ENCODE measurements at places on chromosomes 12 and 14.

DNA sequence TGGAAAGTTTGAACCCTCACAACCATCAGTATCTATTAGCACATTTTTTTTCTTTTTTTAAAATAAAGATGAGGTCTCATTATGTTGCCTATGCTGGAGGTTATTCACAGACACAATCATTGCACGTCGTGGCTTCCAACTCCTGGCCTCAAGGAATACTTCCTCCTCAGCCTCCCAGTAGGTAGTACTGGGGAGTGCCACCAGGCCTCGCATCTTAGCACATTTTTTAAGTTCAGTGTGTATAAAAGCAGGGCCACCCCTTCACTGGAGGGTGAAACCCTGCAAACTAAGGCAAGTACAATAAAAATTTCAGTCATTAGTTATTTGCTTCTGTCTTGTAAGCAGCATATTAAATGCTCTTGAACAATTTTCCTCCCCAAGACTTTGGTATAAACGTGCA is 114.2 kb upstream of the SINHCAF start:
- no peak for DNase-seq

- peak; percentile 22 for DNase-seq
Measured at GRCh38 chr14:52277552-52277951, 10.1 kb downstream of the PTGDR start.

- DNase-seq = no peak
Measured at GRCh38 chr12:60535363-60535762, 939.5 kb downstream of the SLC16A7 start.

DNA sequence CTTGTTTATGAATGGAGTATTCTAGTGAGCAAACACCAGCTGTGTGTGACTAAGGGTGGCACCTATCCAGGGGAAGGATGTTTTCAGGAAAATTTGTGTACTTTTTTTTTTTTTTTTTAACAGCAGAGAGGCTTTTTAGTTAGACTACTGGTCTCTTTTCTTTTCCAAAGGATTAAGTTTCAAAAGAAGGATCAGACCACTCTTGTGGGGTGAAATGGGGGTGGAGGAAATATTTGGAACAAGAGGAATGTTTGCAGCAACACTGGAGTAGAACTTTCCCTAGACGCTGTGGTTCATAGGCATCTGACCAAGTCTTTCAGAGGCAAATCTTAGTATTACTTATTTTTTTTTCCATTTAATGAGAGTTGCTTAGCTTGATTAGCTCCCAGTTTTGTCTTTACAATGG is 21.1 kb downstream of the NUBPL start:
- DNase-seq = no peak

- DNase-seq = no peak
Measured at GRCh38 chr12:153080-153746, 60.7 kb downstream of the SLC6A12 start.

- DNase-seq = no peak
Measured at GRCh38 chr12:66242311-66242710, 53.3 kb downstream of the IRAK3 start.

DNA sequence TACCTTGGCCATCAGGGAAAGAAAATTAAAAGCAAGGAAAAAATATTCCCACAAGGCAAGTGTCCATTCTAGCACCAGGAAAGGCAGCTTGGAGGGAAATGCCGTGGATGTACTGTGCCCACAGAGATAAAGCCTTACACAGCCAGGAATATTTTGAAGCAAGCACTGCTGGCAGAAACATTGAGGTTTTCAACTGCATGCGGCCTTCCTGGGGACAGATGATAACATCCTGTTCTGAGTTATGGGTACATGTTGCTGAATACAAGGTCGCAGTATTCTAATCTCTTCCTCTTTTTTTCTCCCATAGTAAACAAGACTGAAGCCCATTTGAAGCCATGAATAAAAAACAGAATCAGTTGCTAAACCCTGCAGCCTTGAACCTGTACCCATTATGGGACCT is 197.1 kb downstream of the BTG1 start:
- no peak for DNase-seq

- DNase-seq = no peak
Measured at GRCh38 chr12:128047266-128048060, 219.5 kb upstream of the TMEM132C start.

- DNase-seq = no peak
Measured at GRCh38 chr14:102779084-102779462, 1.8 kb downstream of the TRAF3 start.

DNA sequence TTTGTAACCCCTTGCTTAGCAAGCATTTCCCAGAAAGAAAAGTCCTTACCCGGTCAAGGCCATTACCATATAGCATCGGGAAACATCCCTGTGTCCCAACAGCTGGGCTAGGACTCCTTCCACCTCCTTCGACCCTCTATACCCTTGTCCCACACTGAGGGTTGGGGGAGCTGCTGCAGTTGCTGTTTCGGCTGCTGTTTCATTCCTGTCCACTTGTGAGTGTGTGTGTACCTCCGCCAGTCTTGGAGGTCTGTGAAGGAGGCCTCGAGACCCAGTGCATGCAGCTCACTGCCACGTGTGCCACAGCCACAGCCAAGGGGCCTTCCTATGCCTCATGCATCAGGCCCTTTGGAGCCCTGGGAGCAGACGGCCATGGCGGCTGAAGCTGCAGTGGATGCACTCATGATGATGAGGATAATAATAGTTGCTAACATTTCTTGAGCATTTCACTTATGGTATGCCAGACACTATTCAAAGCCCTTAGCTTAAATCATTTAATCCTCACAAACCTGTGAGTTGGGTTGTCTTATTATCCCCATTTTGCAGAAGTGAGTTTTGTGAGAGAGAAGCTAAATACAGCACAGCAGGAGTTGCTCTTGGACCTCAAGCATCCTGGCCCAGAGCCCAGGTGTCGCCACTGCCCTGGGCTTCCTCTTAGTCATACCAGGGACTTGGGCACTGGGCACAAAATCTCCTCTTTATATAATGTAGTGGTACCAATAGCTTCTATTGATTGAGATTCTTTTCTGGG is 156.5 kb downstream of the PRKCH start:
- no peak for DNase-seq

GRCh38 chr14:59161561-59162175 is 26.8 kb upstream of the DAAM1 start:
- no peak for DNase-seq

GRCh38 chr12:19938031-19938430 is 430.3 kb upstream of the PDE3A start:
- DNase-seq = no peak

GRCh38 chr14:61696753-61697318 is 1.5 kb downstream of the HIF1A start:
- no peak for DNase-seq

- no peak for DNase-seq
Measured at GRCh38 chr14:72492196-72492595, 401.7 kb downstream of the DPF3 start.

GRCh38 chr14:68366656-68367055 is 426.2 kb downstream of the ZFP36L1 start:
- no peak for DNase-seq

DNA sequence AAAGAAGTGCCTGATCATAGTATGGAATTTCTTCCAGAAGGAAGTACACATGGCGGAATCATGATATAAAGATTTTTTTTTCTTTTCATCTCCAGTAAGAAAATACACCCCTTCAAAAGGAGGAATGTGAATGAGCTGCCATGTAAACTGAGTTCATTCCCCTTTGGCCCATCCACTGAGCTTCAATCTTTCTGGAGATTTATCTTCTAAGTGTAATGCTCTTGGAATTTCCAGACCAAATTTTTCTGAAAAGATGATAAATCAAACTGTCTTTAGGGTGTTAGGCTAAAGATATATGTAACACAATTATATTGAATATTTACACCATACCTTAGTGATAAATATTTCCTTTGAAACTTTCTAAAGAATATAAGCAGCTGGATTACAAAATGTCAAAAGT is 5.2 kb downstream of the DCN start:
- no peak for DNase-seq

GRCh38 chr14:54087376-54087775 is 130.8 kb upstream of the BMP4 start:
- no peak for DNase-seq

DNA sequence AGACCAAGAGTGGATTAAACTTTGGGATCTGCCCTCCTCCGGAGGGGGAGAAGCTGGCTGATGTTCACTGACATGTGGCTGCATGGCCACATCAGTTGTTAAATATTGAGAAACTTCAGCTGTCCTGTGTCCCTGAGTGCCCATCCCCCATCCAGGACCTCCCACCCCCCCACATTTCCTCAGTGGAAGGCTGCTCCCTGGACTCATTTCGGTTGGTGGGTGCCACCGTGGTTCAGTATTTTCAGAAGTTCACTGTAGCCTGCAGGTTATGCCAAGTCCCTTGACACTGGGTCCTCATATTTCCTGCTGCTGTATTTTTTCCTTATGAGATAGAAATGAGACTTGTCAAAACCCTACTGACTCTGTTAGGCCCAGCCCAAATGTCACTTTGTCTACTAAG is 302.4 kb downstream of the CACNA1C start:
- DNase-seq = no peak

DNA sequence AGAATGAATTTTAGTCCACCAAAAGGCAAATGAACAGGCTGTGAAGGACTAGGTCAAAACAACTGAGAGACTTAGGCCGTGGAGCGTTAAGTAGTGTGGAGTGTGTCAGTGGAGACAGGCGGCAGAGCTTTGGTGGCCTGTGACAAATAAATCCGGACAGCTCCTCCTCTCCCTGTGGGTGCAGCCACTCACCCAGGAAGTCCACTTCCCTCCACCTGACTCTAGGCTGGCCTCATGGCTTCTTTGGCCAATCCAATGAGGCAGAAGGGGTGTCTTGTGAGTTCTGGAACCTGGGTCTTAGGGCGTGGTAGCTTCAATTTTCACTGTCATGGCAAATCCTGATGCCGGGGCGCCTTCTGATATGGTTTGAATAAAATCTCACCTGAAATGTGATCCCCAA is 180.9 kb upstream of the C14orf180 start:
- no peak for DNase-seq

DNA sequence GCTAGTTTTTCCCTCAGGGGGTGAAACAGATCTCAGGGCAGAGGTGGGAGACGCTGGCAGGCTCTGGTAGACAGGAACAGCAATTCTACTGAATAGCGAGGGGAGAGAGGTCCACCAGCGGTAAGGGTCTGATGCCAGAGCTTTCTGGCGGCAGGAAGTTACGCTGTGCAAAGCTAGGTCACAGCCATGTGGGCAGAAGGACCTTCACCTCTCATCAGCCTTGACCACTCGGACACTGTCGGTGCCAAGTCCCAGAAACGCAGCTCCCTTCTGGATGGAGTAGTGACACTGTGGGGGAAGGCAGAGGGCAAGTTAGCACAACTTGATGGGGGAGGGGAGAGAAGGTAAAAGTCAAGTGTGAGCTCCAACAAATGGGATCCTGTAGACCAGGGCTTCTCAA is 10.3 kb upstream of the ZNF740 start:
- DNase-seq = no peak

DNA sequence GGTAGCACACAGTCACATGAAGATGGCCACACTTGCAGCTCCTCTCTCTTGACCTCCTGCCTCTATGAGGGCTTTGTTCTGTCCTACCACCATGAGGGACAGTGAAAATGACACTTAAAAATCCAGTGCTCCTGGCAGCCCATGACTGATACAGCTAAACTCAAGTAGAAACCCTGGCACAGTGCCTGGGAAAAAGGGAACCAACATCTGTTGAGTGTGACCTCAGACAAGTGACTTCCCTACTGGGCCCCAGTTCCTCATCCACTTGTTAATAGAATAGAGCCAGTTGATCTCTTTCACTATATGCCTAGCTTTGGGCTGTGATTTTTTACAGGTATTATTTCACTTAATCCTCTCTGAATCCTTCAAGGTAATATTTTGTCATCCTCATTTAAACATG is 4.8 kb downstream of the GUCY2C start:
- no peak for DNase-seq

- no peak for DNase-seq
Measured at GRCh38 chr14:90191585-90191984, 64.8 kb upstream of the PSMC1 start.

DNA sequence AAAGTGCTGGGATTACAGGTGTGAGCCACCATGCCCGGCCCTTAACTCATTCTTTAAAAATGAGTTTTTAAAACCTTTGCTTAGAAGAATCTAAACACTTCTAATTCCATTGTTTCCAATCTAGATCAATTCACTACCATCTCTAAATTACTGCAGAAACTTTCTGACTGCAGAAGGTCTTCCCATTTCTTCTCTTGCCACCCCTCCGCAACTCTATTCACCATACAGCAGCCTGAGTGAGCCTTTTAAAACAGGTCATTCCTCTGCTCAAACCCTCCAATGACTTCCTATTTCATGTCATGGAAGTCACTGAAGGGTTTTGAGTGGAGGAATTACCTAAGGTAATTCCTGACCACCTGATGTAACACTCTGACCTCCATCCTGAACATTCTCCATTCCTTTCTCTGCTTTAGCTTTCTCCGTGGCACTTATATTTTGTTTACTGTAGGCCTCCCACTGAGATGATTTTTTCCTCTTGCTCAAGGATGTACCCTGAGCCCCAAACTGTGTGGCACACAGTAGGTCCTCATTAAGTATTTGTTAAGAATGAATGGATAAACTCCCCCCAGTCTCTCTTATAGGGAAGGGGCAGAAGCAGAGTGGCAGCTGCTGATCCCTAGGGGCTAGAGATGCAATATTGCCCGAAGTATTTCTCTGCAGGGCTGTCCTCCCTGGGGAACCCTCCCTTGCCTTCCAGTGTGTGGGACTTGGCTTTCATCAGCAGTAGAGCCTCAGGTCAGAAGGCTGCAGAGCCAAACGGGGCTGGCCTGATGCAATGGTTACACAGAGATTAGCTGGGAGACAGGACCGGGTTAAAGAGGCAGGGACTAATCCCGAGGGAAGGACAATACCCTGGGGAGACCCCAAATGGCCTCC is 1.2 kb downstream of the DDIT3 start:
- no peak for DNase-seq

DNA sequence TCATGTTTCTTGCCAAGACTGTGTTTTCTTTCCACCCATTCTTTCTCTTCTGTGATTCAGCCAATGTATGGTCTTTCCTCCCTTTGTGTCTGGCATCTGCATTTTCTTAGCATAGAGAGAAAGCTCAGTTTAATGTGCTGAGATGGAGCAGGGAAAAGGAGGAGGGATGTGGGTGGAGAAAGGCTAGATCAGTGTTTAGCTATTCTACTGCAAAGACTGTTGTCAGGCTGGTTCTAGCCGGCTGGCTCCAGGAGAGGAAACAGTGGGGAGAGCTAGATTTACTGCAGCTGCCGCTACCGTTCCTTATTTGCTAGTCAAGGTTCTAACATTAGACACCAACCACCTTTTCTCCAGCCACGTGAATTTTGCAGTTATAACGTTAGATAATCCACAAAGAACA is 5.2 kb upstream of the RIMKLB start:
- no peak for DNase-seq
